Left lung (tissue), 14 donors: ENCODE measurements at places on chromosomes 1 and 21.

GRCh38 chr1:30801771-30802198 is 44.2 kb upstream of the LAPTM5 start:
- peak; percentile 76 for DNase-seq

DNA sequence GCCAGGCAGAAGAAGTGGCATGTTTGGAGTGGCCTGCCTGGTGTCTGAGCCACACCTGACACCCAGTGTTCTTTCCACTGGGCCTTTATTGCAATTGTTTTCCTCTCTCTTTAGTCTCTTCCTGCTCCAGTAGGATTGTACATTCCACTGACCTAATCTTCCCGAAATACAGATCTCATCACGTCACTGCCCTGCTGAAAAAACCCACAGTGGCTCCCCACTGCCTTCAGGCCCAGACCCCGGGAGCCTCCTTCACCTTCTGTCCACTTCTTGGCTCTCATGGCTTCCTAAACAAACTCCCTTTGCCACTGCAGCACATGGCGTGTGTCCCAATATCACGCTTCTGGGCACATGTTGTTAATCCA is 25.3 kb upstream of the ATP5PO start:
- no peak for DNase-seq

DNA sequence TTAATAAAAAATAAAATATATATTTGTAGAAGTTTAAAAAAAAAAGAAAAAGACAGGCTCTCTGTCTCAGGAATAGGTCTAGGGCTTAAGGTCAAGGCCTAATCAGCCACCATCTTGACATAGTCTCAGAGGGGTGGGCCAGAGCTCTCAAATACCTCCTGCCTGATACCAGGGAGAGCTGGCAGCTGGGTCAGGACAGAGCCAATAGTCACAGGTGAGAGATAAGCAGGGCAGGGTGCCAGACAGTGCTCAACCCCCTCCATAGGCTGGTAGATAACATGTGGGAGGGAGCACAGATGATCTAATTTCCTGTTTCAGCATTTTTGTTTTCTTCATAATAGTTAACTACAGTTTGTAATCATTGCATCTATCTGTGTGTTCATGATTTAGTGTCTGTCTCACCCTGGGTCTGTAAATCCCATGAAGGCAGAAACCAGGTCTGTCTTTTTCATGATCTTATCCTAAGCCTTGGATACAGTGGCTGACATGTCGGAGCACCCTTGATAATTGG is 152.0 kb upstream of the GRIK3 start:
- no peak for DNase-seq

DNA sequence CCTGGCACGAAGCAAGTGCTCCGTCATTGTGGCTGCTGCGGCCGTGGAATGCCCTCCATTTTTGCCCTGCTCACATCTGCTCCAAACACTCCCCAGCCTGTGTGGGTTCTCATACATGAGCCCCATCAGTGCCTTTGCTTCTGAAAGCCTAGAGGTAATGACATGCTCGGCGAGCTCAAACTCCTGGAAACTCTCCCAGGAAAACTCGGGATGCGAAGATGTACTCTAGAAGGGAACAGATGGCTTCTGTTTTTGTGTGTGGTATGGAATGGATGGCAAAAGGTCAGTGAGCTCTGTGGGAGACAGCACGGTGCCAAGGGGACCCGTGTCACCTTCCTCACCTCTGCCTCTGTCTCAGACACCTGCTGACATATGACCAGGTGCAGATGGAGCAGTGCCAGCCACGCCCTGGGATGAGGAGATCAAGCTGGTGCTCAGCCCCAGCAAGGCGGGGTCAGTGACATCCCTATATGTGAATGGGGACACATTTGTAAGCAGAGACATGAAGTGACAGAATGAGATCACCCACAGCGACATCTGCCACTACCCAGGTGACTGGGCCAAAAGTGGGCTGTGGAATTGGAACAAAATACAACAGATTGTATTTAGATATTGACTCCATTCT is 84.1 kb upstream of the COX20 start:
- DNase-seq = no peak

DNA sequence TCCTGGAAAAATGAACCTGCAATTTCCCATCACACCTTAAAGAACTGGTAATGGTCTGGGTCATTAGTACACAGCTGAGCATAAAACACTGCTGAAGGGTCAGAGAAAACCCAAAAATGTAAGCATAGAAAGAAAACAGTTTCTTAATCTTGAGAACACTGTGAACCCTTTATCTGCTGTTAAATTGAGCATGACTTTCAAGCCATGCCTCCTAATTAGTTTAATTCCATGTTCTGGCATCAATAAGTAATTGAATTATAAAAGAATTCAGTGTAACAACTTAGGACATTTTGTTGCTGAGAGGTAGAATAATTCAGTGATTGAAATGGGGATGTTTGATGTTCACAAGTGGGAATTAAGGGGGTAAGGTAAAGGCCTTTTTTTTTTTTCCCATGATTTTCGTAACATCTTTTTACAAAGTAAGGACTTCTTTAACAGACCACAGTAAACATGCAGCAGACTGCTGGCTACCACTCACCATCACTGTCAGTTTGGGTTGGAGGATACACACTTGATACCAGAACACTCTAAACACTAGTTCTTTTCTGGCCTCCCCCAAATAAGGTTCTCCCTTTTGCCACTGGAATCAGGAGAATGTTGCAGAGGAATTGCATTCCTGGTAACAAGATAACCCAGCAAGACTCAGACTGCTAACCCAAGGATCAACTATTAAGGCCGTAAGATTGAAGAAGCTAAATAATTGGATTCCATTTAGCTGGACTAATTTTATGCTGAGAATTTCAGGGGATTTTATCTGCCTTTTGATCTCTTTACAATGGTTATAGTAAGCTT is 3.0 kb downstream of the RWDD3 start:
- no peak for DNase-seq

- no peak for DNase-seq
These were observed 31.6 kb downstream of the TEX35 start for GRCh38 chr1:178544531-178544930.

- DNase-seq = no peak
These were observed 59.0 kb upstream of the TINAGL1 start for GRCh38 chr1:31517301-31517700.

- no peak for DNase-seq
These were observed 17.2 kb upstream of the PEF1 start for GRCh38 chr1:31661856-31662255.

DNA sequence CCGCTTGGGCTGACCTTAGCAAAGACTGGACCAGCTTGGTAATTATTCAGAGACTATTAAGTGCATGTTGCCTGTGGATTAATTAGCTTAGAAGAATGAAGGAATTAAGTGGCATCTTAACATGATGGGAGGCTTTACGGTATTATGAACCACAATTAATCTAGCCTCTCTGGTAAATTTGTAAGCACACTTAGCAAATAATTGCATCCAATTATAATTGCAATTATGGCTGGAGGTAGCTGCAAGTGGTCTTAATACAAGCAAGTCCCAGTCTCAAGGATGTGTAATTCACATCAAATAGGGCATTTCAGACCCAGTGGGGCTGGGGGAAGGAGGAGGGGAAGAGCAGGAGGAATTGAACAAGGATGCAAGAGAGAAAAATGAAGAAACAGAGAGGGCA is 151.6 kb downstream of the CNIH3 start:
- DNase-seq = no peak

DNA sequence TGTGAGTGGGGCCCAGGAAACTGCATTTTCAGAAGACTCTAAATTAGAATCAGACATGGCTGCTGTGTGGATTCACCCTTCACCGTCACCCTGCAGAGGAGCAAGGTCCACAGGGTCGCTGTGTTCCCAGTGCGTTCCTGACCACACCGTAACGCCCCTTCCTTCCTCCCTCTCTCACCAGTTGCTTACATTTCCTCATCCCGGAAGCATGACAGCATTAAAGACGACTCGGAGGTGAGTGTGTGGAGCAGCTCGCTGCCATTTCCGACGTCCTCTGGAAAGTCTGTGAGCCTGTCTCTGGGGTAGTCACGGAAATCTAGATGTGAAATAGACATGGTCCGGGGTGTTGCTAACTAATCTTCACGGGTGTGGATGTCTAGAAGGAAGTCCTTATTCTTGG is 45.9 kb downstream of the FAAP20 start:
- DNase-seq = peak; percentile 79

GRCh38 chr1:84525779-84526178 is 19.4 kb upstream of the GNG5 start:
- no peak for DNase-seq

- DNase-seq = no peak
These were observed 18.0 kb downstream of the FRRS1 start for GRCh38 chr1:99748419-99748818.

- DNase-seq = no peak
These were observed 73.3 kb upstream of the SLC44A3 start for GRCh38 chr1:94746635-94747525.

- DNase-seq = no peak
These were observed 39.2 kb downstream of the SIPA1L2 start for GRCh38 chr1:232590744-232591082.

DNA sequence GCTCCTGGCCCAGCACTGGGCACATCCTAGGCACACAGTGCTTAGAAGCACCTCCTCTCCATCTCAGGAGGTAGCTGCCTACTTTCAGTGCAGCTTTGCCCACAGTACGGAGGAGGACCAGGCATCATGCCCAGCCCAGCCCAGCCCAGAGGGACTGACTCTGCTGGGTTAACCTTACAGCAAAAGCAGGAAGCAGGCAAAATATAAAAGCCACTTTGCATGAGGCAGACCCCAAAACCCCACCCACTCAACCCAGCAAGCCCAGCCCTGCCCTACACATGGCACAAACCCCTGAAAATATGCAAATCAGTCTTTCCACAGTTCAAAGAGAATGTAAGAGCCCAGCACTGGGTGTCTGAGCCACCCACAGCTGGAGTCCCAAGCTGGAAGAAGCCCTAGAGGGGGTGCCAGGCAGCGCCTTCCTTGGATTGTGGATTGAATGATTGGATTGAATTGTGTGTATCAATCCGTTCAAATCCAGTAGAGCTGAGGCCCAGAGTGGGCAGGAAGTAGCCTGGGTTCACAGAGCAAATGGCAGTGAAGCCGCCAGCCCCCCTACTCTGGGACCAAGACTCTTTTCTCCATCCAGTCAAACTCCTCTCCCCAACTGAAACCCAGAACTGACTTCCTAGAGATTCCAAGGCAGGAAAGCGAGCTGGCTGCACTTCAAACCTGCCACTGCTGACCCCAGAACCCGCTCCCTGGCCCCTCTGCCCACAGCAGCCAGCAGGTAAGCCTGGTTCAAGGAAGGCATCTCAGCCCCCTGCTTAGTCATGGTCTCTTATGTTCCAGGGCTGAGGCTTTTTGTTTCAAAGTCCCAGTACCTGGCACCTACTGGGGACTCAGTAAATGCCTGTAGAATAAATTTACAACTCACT is 117.7 kb downstream of the LACTBL1 start:
- DNase-seq = no peak

DNA sequence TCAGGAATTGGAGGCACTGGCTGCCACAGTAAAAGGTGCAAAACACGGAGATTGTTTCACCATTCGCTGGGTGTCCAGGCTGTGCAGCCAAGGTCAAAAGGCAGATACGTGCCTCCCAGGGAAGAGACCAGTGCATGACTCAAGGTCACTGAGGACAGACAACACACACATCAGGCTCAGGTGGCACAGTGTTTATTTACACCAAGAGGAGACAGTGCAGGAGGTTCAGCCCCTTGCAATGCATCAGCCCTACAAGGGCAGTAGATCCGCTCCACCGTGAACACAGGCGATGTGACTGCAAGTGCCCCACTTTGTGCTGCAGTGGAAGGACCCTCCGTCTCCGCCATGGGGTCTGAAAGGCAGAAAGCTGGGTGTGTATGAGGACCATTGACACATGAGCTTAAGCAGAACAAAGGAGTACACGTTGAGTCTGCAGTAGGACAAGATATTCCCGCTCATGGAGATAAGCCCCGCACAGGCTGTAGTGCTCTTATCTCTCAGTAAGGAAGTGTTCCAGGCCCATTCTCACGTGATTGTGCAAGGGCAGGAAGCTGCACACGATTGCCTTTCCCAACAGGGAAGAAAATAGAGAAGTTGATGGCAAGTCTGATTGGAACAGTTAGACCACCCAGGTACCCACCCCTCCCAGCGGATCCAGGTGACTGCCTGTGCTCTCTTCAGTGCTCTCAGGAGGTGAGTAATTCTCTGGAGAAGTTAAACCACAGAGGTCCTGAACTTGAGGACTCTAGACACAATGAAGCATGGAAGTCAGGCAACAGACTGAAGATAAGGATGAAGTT is 37.5 kb upstream of the QSOX1 start:
- no peak for DNase-seq

DNA sequence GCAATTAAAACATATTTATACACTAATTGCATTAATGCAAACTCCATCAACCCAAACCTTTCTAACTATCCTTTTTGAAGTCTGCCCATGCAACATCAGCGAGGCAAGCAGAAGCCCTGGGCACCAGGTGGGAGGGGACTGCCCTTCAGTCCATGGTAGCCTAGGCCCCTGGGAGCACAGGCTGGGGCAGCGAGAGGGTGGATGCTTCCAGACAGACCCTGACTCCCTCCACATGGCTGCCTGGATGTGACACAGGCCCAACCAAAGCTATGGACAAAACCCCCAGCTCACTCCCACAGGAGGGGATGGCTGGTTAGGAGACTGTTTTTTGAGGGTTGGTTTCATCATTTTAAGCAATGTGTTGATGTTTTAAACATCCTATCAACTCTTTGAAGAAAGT is 17.8 kb upstream of the LRRC47 start:
- DNase-seq = no peak

- no peak for DNase-seq
These were observed 16.4 kb downstream of the IL12RB2 start for GRCh38 chr1:67324068-67324467.

DNA sequence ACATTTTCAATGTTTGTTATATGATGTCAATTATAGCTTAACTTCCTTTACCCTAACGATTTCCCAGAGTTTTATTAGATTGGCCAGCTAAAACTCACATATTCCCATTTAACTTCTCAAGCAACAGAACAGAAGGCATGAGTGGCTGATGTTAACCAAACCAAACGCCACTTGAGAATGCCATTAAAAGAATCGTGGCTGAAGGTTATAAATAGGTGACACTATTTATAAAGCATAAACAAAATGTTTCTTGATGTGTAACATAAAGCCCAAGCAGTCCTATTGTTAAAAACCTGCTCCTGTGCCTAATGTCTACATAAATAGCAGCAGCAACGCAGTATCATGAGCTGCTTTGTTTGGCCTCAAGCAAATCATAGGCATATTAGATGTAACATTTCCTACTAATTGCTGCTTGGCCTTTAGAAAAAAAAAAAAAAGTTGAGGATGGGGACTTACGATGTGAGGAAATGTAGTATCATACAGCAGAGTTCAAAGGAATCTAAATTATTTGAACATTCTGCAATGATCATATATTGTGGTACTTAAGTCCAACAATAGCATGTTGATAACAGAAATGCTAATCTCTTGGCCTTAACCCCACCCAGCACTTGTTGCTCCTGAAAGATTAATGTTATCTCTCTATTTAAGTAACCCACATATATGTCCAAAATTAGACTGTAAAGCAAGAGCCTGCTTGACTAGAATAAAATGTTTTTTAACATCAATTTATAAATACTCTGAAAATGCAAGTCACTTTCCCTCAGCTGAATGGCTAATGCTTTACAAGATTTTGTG is 106.0 kb downstream of the ESRRG start:
- DNase-seq = no peak

- DNase-seq = no peak
These were observed 67.6 kb upstream of the TSPAN2 start for GRCh38 chr1:115156826-115157468.
